ENCODE measurements at places on chromosomes 11 and 22. TPM values are rescaled to one million over a fixed set of nuclear protein-coding genes. Genes with fewer than 3 reads are reported as not detected.

- no peak for DNase-seq
Observed at GRCh38 chr11:121575250-121575962, 122.6 kb upstream of the SORL1-AS1 start.

DNA sequence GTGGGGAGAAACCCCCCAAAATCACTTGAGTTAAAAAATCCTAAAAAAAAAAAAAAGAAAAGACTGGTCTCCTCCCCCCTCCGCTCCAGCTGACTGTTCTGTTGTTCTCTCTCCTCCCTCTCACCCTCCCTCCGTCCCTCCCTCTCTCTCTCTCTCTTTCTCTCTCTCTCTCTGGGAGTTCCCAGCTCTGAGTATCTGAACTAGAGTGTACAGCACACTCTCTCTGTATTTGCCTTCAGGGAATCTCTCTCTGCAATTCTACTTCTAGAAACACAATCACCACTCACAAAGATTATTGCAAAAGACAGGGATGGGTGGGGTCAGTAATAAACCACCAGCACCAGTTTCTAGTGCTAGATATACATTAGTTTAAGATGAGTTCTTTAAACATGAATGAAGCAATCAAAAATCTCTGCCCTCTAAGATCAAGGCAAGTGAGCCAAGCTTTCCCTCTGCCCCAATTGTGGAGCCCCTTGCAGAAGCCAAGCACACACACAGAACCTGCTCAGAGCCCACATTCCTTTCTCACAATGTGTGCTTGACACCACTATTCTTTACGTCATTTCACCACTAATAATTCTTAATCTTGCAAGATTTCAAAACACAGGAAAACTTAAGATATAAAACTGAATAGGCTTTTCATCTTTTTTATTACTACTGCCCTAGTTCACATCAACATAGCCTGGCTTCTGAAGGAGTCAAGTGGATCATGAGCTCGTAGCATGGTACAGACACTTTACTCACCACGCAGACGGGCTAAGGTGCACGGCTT is 133.5 kb downstream of the RBFOX2 start:
- no peak for DNase-seq

ARHGAP8 gene
- 26.5 TPM for polyA plus RNA-seq

DNA sequence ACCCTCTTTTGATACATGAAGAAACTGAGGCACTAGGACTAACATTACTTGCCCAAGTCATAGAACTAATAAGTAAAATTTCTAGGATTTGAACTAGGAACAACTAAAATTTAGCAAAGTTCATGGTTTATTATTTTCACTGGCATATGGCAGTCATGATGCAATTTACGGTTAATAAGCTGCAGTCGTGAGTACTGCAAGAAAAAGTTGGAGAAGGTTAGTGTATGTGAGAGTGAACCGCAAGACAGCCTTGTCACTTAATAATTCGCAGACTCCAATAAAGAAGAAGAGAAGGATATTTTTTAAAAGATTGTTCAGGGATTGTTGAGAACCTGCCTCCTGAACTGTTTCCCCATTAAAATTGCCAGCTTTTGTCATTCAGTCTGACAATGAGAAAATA is 663.4 kb upstream of the TENM4 start:
- no peak for DNase-seq

MRGPRE gene
- not detected for polyA plus RNA-seq

- no peak for DNase-seq
Observed at GRCh38 chr11:72807792-72808191, 6.4 kb upstream of the ATG16L2 start.

GRCh38 chr11:92324890-92325289 is 100.3 kb downstream of the FAT3 start:
- DNase-seq, result no peak

DNA sequence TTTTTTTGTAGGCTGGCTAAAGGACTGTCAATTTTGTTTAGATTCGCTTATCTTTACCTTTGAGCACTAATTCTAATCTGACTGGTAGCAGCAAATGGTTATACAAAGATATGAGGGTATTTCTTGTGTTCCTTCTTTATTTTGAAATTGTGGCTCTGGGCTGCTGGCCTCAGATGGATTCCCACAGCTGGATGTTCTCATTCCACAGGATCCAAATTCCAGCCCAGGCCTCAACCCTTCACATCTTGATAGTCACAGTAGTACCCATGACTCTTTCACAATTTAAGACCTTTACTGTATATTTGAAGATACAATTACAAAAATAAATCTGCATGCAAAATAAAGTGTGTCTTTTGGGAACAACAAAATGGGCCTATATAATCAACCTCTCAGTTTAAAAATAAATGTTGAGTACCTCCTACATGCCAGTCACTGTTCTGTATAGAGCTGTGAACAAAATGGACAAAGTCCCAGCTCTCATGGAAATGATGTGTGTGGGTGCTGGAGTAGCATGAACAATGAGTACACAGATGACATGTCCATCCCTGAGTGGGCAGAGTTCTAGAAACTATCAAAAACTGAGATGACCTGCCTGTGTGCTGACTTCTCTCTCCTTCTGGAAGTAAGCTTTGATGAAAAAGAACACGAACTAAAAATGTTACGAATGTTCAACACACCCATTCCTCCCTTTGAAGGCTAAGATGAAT is 51.7 kb upstream of the FBXO3 start:
- no peak for DNase-seq

SLC22A12 gene
- 5.4 TPM for polyA plus RNA-seq

- DNase-seq, result no peak
Observed at GRCh38 chr11:5631969-5632635, 7.3 kb downstream of the TRIM34 start.

GRCh38 chr22:46007848-46008261 is 30.9 kb upstream of the WNT7B start:
- no peak for DNase-seq

RASGRP2 gene
- 7.8 TPM for polyA plus RNA-seq

GRCh38 chr11:65981101-65981740 is 19.7 kb downstream of the SART1 start:
- DNase-seq, result no peak

SCYL1 gene
- polyA plus RNA-seq, result 65.2 TPM

GRCh38 chr11:131154351-131154750 is 216.1 kb upstream of the NTM start:
- no peak for DNase-seq

TLCD5 gene
- 9.9 TPM for polyA plus RNA-seq

GRCh38 chr11:34271727-34272126 is 86.1 kb downstream of the ABTB2 start:
- DNase-seq, result no peak

BACE1 gene
- polyA plus RNA-seq, result 54.9 TPM

DNA sequence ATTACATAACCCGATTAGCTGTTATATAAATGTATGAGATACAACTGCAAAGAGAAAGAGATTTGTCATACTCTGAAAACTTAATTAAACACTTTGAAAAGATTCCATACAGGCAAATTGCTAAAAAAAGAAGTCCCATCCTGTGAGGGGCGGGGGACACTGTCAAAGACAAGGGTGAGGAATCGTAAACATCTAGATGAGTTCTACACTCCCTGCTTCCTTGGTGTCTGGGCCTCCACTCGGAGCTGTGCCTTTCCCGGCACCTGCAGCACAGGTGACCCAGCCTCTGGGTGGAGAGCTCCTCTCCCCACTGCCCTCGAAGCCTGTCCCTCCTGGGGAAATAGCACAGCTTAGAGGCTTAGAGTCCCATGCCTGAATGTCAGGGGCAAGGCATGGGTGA is 69.2 kb upstream of the CRYBB3 start:
- no peak for DNase-seq

TECTA gene
- polyA plus RNA-seq, result 3.3 TPM

DNA sequence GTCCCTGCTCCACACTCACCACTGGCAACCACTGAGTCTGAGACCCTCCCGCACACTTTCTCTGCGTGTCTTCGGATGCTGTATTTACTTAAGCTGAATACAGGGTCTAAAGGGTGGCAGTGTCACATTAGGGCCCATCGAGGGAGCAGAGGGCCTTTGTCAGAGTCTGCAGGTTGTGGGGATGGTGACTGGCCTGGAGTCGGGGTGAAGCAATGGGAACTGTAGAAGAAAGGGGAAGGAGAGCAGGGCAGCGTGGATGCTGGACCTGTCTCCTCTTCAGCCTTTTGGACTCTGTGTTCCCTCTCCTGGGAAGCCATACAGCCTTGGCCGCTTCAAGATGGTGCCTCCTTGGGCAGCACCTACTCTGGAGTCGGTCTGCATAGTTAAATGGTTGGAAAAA is 61.1 kb downstream of the ZBTB16 start:
- DNase-seq, result no peak

GRCh38 chr11:3143136-3143880 is 21.8 kb downstream of the OSBPL5 start:
- no peak for DNase-seq

DNA sequence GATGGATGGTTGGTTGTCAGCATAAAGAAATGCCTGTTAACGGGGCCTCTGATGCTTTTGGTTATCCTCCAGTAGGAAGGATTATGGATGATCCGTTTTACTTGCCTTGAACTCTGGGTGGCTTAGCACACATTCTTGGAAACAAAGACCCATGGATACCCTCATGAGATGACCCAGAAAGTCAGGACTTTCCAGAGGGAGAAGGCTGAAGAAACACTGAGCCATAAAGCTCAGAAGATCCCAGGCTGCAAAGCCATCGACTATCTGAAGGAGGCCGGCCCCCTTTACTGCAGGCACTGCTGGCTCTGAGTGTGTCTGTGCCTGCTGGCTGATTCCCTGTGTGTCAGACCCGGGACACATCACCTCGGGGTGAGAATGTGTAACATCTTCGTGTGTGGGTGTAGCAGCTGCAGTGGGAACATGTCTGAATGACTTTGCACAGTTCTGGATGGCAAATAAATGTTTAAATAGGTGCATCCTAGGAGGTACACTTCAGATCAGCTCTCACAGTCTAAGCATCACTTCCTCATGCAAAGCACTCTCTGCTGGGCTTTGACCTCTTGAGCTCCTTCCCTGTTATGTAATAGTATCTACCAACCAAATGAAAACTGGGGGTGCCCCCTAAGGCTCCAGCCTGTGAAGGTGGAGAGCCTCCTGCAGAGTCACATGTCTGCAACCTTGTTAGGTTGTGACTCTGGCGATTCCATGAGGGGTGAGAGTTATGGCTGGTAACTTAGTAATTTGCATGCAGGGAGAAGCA is 1084.9 kb downstream of the TBC1D22A start:
- no peak for DNase-seq

DNA sequence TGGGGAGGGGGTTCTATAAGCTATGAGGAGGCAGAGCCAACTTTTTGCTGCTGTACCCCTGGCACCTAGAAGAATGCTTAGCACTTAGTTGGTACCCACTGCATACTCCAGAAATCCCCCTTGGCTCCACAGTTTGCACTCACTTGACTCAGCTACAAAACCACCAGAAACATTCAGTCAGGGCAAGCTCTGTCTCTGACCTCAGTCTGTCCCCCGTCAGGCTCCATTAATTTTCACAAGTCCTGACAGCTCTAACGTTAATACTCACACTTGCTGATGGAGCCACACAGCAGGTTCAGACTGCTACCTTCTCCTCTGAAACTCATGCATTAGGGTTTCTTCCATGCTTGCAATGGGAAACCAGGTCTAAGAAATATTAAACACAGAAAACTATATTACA is 81.7 kb downstream of the MPPED2 start:
- no peak for DNase-seq

- no peak for DNase-seq
Observed at GRCh38 chr11:70637186-70637800, 239.0 kb downstream of the CTTN start.

GRCh38 chr22:39897841-39898240 is 3.0 kb upstream of the GRAP2 start:
- DNase-seq, result no peak

DNA sequence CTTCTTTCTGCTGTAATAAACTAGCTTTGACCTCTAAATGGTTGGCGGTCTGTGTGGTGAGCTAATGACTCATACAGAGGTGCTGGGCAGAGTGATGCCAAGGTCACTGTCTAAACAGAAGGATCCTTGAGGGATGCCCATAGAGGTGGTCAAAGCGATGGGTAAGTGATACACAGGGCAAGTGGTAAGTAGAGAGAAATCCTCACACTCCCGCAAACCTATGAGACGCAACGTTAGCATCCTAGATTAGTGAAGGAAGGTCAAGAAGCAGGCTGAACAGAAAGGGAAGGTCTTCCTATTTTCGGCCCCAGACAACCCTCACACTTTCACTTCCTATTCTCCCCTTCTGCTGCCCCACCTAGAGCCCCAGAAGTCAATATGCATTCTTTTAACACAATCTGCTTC is 65.6 kb upstream of the SESN3 start:
- no peak for DNase-seq

LMNTD2 gene
- polyA plus RNA-seq, result 3.0 TPM

DNA sequence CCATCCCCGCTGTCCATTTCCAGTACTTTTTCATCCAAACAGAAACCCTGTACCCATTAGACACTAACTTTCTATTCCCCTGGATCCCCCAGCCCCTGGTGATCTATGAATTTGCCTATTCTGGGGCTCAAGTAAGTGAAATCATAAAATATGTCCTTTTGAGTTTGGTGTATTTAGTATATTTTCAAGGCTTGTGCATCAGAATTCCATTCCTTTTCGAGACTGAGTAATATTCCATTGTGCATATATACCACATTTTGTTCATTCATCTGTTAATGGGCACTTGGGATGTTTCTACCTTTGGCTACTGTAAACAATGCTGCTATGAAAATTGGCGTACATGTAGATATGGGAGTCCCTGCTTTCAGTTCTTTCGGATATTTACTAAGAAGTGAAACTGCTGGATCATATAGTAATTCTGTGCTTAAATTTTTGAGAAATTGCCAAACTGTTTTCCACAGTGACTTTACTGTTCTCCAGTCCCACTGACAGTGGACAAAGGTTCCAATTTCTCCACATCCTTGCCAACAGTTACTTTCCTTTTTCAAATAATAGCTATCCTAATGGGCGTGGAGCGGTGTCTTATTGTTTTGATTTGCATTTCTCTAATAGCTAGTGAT is 16.1 kb downstream of the APLP2 start:
- no peak for DNase-seq

SPDYC gene
- not detected for polyA plus RNA-seq

DNA sequence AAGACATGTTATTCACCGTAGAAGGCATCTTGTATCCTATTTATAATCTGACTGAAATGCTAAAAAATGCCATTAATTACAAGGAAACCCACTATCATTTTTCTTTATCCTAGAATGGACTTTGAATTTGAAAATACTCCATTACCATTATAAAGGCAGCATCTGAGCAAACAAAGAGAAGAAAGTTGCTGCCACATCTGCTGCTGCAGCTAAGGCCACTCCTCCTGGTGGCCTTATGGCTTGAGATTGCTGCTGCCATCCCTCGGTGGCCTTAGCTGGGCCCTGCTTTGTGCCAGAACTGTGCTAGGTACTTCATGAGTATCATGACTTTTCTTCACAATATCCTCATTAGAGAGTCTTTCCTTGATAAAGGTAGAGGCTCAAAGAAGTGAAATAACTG is 1210.1 kb upstream of the TENM4 start:
- no peak for DNase-seq

CD3E gene
- polyA plus RNA-seq, result 0.28 TPM

SCGB2A2 gene
- not detected for polyA plus RNA-seq

SLC22A9 gene
- not detected for polyA plus RNA-seq

CDCA5 gene
- 16.9 TPM for polyA plus RNA-seq

GRCh38 chr11:96228910-96229309 is 114.1 kb downstream of the MAML2 start:
- no peak for DNase-seq

GRCh38 chr11:121696177-121696871 is 243.6 kb upstream of the SORL1-AS1 start:
- DNase-seq, result no peak

Data from left renal cortex interstitium (tissue), 4 donors.